ENCODE measurements at places on chromosomes 16 and 17.

DNA sequence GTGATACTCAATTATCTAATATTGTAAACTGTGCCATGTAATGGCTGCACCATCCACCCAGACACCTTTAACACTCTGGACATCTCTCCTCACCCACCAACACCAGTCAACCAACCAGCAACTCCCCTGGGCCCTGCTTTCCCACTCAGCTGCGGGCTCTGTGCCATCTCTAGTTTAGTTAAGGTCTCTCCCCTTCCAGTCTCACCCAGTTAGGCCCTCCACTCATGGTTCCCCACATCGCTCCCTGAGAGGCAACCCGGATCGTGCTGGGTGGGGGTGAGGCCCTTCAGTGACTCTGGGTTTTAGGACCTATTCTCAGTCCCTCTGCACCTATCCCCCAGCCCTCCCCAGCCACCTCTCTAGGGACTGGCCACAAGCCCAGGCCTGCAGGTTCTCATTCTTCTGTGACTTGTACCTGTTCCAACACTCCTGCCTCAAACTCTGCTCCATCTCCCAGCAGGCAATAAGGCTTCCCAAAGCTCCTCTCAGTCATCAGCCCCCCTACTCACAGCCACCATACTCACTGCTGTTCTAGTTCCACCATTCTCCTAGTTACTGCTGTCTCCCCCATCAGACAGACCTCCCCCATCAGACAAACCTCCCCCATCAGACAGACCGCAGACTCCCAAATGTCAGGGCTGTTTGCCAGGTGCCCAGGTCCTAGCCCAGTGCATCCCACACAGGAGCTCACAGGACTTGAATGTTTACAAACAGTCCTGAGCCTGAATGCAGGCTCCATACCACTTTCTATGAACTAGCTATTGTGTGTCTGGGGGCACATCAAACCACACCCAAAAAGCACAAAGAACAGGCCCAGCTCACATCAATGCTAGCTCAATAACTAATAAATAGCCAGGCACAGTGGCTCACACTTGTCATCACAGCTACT is 2.6 kb downstream of the TK2 start:
- no peak for DNase-seq

- peak; percentile 92 for DNase-seq
Observed at GRCh38 chr17:49191917-49192741, 18.2 kb downstream of the GNGT2 start.

DNA sequence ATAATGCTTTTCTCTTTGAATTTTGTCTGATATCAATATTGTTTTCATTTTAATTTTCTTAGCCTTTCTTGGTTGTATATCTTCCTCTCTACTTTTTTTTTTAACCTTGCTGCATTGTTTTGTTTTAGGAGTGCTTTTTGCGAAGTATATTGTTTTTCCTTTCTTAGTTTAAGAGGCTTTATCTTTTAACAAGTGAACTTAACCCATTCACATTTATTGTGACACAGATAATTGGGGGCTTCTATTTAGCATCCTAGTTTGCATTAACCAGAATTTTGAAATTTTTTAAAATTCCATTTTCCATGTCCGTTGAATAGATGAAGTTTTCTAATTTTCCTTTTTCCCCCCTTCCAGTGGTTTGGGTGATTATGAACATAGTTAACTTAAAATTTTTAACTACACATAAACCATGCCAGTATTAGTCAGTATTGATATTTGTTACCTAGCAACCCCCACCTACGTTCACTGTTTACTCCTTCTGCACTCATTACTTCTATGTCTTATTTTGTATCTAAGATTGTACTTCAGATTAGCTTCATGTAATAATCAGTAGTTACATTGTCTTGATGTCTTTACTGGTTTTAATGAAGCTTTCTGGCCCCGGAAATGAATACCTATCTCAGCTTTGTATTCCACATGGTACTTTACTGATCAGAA is 44.4 kb downstream of the TNRC6A start:
- DNase-seq, result no peak

DNA sequence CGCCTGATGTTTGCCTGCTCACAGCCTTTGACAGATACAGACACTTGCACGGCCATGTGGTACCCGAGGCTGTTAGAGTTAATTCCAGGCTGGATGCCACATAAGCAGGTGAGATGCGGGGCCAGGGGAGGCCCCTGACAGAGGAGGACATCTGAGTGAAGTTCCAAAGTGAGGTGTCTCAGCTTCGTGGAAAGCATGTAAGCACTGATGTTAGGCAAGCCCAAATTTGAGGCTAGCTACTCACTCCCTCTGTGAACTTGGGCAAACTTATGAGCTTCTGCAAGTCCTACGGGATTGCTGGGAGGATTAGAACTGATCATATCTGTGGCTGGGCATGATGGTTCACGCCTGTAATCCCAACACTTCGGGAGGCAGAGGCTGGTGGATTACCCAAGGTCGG is 39.3 kb upstream of the MARCHF10 start:
- DNase-seq, result no peak

- DNase-seq, result no peak
Observed at GRCh38 chr17:21194226-21194625, 19.7 kb downstream of the TMEM11 start.

DNA sequence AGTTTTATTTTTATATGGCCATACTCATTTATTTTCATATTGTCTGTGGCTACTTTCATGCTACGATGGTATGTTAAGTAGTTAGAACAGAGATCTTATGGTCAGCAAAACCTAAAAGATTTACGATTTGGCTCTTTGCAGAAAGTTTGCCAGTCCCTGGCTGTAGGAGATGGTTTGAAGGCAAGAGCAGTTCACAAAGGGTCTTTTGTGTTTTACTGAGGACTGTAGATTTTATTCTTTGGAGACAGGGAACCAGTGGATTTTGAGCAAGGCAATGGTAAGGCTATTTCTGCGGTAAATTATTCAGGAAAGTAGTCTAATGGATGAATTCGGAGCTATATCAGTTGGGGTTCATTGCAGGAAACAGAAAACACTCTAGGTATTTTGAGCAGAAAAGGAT is 90.7 kb downstream of the WWP2 start:
- no peak for DNase-seq

GRCh38 chr16:67885545-67885944 is 860 bp downstream of the NRN1L start:
- DNase-seq, result no peak

DNA sequence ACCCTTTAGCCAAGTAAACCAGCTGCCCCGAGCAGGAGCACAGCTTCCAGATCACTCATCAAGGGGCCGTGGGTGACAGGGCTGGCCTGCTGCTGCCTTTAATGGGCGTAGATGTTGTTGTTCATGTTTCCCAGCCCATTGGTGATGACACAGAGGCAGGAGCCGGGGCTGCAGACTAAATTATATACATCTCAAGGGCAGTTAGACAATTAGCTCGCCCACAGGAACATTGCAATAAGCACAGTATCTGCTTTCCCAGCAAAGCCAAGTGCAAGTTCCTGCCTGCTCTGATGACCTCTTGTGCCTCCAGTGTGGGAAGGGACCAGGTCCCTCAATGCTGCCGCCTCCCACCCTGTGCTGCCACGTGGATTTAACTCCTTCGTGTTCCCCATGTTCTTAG is 485.8 kb downstream of the MAF start:
- no peak for DNase-seq

- peak; percentile 82 for DNase-seq
Observed at GRCh38 chr17:47719411-47720152, 13.5 kb upstream of the TBX21 start.

- DNase-seq, result no peak
Observed at GRCh38 chr16:22665803-22666202, 148.2 kb upstream of the HS3ST2 start.

DNA sequence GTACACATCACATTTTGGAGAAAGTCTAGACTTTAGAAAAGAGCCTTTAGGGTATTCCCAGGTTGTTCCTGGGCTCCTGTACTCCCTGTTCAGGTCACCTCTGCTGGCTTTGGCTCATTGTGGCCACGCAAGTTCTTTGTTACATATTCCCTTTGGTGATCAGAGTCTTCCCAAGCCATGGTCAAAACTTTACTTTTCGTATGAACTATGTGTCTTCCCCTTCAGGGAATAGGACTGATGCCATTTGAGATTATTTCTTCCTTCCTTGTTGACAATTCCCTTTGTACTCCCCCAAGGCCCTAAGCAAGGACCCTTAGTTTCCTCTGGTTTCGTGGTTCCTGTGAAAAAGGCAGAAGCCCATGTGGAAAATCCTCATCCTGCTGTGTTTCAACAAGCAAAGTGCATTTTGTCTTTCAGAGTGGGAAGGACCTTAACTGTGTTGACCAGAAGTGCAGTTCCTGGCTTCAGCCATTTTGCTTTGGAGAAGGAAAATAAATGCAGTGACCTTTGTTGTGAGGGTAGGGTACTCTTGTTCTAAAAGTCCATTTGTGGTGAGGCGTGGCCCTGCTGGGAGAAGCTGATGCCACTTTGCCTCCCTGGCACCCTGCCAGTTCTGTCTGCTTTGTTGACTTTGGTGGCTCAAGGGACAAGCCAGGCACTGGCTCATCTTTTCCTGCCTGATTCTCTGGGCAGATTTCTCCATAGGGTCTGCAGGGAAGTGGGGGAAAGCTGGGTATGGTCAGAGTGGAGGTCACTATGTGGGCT is 55.1 kb downstream of the ZNRF1 start:
- no peak for DNase-seq

DNA sequence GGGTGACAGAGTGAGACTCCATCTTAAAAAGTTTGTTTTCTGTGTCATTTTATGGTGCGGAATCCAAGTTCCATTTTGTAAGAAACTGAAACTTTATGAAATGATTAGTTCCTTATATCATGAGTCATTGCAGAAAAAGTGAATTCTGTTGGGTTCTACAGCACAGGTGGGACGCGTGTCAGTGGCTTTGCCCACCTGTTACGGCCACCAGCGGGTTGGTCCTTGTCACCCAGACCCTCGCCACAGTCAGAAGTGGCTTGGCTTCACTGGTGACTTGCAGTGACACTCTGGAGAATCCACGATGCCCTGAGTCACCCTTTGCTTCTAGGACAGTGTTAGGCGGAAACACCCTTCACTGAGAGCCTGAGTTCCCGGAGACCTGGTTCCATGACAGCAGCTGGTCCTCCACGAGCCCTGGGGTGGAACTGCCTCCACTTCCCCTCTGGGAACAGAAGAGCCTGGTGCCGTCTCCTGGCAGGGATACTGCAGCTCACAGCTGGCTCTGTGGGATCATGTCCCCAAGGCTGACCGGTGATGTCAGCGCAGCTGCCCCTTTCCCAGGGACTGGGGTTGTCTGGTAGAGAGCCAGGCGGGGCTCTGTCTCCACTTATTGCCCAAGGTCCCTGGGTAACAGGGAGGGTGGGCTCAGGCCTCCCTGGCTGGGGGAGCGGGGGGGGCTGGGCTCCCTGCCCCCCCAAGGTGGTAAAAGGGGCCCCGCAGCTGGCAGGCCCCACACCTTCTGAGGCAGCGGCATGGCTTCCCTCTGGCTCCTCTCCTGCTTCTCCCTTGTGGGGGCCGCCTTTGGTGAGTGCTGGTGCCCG is at the start of gene CTRB1:
Gene CTRB1 (plus strand): TSS at position 733 of the 821 bp plus-strand sequence. CDS start 20 bp downstream, at position 753.
- no peak for DNase-seq

GRCh38 chr17:66228887-66229782 is at the start of gene APOH:
TSS of gene APOH (minus strand) at chr17:66229415. CDS start at chr17:66229379, 36 bp downstream.
- no peak for DNase-seq

DNA sequence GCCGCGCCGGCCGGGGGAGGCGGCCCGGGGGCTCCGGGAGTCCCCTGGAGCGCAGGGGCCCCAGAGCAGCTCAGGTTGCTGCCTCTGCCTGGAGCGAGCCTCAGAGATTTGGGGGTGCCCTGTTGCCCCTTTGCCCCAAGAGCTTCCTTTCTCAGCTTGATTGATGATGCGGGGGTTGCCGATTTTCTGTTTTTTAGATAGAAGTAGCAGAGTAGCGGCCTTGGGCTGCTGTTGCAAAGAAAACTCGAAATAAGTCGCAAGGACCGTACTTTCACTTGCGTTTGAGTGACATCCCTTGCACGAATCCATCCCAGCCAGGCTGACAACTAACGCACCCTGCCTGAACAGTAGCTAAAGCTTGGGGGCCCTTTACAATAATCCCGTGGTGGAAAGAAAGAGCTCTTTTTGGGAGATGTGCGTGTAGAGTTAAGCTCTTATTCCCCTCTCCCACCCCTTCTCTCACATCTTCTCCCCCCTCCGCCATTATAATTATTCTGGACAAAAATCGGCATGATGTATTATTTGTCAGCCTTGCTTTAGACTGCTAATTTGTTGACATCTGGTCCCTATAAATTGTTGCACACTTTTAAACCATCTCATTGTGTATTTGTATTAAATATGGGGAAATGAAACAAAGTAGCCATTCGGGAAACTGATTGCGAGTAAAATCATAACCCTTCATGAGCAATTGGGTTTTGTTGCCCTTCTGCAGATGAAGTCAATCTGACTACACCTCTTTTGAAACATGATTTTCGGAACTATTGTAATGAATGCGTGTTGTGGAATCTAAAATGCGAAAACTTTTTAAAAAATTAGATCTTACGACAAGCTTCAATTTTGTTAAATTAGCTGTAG is 873 bp downstream of the USP10 start:
- peak; percentile 50 for DNase-seq

- DNase-seq, result no peak
Observed at GRCh38 chr17:61064087-61064951, 335.3 kb upstream of the TBX2 start.

GRCh38 chr17:60461584-60461983 is 39.3 kb downstream of the CHCT1 start:
- DNase-seq, result no peak

GRCh38 chr16:57899771-57900661 is 70.9 kb downstream of the CNGB1 start:
- DNase-seq, result peak; percentile 79

Measured in stimulated activated CD4-positive, alpha-beta T cell treated with anti-CD3 and anti-CD28 coated beads, Interleukin-4, amount 100 ng/mL, for 24 hours (primary cell).